ENCODE measurements at places on chromosomes 2 and 18. TPM values are rescaled to one million over a fixed set of nuclear protein-coding genes. Genes with fewer than 3 reads are reported as not detected.

DNA sequence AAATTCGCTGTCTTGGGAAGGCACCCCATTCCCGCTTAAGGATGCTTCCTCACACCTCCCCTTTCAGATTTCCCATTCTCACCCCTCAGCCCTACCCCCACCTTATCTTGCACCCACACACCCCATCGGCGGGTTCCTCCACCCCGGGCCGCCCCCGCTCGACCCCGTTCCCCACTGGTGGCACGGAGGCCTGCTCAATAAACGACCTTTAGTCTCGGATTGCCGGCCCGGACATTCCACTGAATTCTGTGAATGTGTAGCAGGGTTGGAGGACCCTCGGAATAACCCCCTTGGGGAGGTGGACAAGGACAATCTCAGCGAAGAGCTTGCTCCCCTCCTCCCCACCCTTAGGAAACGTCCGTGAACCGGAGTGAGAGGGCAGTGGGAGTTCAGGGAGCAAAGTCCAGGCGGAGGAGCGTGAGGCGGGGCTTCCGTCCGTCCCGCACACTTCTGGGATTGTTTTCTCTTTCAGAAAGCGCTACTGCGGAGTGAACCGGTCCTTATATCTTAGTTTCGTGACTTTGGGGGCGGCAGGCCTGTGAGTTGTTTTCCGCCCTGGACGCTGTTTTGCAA is 2.8 kb upstream of the LBX2 start:
- no peak for DNase-seq
- peak overlapping the region; percentile 80 for H3K4me3 ChIP-seq
- peaks cover 21% of the 10 kb centered on the region for H3K36me3 ChIP-seq
- H3K27me3 ChIP-seq = peaks cover 94% of the 10 kb centered on the region
- H3K4me1 ChIP-seq = peaks cover 82% of the 10 kb centered on the region

DNA sequence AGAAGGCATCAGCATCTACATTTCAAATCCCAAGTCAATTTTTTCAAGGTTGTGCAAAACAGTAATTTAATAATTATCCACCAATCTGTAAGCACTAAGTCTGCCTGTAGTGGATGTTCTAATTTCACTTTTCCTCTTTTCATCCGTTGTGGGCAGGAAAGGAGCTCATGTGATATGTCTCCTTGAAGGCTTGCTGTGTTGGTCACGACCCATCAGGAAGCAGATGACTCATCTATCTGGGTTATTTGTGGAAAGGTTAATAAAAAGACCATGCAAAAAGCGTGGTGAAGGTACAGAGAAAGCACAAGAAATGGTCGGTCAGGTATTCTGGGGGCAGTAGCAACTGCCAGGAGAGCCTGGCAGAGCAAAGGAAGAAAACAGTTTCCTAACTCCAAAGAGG is 476.7 kb upstream of the RAB6C start:
- H3K36me3 ChIP-seq = no peaks in the 10 kb centered on the region
- no peak overlapping the region for H3K27ac ChIP-seq
- no peak for DNase-seq
- no peaks in the 10 kb centered on the region for H3K4me1 ChIP-seq

FEZ2 gene
- total RNA-seq = 49.6 TPM

DNA sequence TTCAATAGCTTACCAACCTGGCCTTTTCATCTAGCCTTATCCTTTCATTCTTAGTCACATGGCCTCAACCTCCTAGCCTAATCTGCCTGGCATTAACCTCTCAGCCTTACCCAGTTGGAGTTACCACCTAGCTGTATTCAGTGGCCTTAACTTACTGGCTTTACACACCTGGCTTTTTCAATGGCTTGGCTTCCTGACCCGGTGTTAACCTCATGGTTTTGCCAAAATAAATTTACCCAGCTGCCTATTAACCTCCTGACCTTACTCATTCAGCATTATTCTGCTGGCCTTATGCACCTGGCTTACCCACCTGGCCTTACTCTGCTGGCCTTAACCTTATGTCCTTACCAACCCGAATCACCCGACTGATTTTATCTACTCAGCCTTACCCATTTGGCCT is 135.5 kb upstream of the ZSWIM2 start:
- no peak overlapping the region for H3K27ac ChIP-seq
- no peaks in the 10 kb centered on the region for H3K4me1 ChIP-seq
- H3K36me3 ChIP-seq = no peaks in the 10 kb centered on the region

DNA sequence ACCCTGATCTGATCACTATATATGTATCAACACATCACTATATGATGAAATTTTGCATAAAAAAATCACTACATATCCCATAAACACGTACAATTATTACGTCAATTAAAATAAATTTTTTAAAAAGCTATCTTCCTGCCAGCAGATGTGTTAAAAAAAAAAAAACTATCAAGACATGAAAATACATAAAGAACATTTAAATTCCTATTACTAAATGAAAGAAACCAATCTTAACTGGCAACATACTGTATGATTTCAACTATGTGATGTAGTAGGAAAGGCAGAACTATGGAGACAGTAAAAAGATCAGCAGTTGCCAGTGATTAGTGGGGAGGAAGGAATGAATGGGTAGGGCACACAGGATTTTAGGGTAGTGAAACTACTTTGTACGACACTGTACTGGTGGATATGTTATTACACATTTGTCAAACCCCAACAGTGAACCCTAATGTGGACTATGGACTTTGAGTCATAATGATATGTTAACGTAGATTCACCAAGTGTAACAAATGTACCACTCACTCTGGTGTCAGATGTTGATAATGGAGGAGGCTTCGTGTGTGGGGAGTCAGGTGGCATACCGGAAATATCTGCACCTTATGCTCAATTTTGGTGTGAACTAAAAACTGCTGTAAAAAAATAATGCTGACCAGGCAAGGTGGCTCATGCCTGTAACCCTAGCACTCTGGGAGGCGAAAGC is 27.4 kb downstream of the USP34 start:
- no peak for DNase-seq
- H3K27me3 ChIP-seq = no peaks in the 10 kb centered on the region
- H3K27ac ChIP-seq = no peak overlapping the region
- no peaks in the 10 kb centered on the region for H3K36me3 ChIP-seq
- H3K4me3 ChIP-seq = no peak overlapping the region

RETSAT gene
- total RNA-seq = 39.4 TPM

CD207 gene
- total RNA-seq = not detected

- DNase-seq = no peak
- H3K27me3 ChIP-seq = peaks cover 20% of the 10 kb centered on the region
- H3K27ac ChIP-seq = no peak overlapping the region
- no peaks in the 10 kb centered on the region for H3K4me1 ChIP-seq
- no peaks in the 10 kb centered on the region for H3K36me3 ChIP-seq
Measured at GRCh38 chr2:216355711-216356110, 16.6 kb downstream of the MARCHF4 start.

DNA sequence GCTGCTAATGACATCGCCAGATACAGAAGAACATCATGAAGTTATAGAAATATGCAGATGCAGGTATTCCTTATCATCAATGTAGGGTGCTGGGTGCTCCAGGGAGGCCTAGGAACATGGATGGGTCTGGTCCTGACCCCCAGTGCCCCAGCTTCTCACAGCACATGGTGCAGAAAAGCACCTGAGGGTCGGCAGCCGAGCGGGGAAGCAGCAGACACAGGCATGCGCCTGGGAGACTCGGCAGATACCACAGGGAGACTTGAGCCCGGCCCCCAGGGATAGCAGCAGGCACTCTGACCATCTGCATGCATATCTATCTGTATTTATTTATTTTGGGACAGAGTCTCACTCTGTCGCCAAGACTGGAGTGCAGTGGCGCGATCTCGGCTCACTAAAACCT is 43.2 kb downstream of the TMEM18 start:
- no peak for DNase-seq
- H3K36me3 ChIP-seq = no peaks in the 10 kb centered on the region
- H3K4me1 ChIP-seq = peaks cover 8% of the 10 kb centered on the region
- no peak overlapping the region for H3K27ac ChIP-seq

DNA sequence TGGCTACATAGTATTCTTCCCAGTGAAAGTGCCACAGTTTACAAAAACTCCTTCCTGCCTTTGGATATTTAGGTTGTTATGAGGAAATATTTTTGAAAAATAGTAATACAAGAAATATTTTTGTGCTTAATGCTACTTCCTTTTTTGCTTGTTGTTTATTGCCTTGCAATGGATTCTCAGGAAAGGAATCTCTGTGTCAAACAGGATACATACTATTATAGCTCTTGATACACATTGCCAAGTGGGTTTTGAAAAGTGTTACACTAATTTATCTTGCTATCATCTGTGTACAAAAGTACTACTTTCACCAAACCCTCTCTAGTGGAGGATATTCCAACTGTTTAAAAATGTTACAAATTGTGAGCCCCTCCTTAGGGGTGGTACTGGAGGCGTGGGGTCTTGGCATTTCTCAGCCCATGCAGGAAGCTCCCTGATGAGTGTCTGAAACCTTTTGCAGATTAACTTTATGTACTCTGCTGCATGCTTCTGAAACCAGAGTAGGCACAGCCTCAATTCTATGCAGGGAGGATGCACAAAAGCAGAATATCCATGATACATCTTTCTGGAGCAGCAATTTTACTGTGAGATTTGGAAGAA is 54.5 kb downstream of the EVA1A start:
- peaks cover 18% of the 10 kb centered on the region for H3K4me1 ChIP-seq
- no peaks in the 10 kb centered on the region for H3K27me3 ChIP-seq
- DNase-seq = no peak
- H3K27ac ChIP-seq = peak overlapping the region; percentile 4
- no peaks in the 10 kb centered on the region for H3K36me3 ChIP-seq

DNA sequence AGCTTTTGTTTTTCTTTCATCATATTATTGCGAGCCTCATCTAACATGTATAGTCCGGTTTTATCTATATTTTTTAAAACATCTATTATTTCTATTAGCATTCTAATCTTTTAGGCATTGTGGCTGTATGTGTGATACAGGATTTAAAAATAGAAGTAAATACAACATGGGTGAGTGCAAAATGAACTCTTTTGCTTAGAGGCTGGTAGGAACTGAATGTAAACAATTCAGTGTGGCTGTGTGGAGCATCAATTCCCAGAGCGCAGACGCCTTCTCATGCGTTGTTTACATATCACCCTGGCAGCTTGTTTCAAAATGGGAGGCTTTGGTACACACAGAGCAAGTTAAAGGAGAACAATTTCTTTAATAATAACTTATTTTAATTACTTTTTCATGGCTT is 836 bp downstream of the DTNA start:
- no peaks in the 10 kb centered on the region for H3K27me3 ChIP-seq
- DNase-seq = no peak
- peak overlapping the region; percentile 84 for H3K27ac ChIP-seq
- no peaks in the 10 kb centered on the region for H3K36me3 ChIP-seq
- peaks cover 58% of the 10 kb centered on the region for H3K4me1 ChIP-seq

- H3K36me3 ChIP-seq = no peaks in the 10 kb centered on the region
- no peak overlapping the region for H3K27ac ChIP-seq
- DNase-seq = no peak
- H3K4me3 ChIP-seq = no peak overlapping the region
- H3K4me1 ChIP-seq = peaks cover 4% of the 10 kb centered on the region
- H3K27me3 ChIP-seq = no peaks in the 10 kb centered on the region
Measured at GRCh38 chr18:56562479-56562878, 75.9 kb downstream of the TXNL1 start.

DNA sequence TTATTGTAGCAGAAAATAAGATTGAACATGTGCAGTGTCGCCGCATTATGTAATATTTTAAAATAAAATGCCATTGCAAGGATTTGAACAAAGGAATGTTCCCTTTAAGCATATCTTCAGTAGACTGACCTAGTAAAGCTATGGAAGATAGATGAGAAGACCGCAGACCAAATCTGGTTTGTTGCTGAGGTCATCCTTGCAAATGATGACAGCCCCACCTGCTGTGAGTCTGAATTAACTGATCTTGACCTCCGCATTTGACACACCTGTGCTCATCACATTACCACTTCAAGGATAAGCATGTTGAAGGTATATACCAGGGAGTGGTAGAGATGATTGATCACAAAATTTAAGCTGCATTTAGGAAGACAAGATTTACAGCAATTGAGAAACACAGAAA is 96.2 kb downstream of the NYAP2 start:
- no peaks in the 10 kb centered on the region for H3K4me1 ChIP-seq
- no peak overlapping the region for H3K4me3 ChIP-seq
- no peaks in the 10 kb centered on the region for H3K27me3 ChIP-seq
- no peaks in the 10 kb centered on the region for H3K36me3 ChIP-seq

GRCh38 chr2:142741764-142742269 is 135.6 kb upstream of the KYNU start:
- H3K27me3 ChIP-seq = no peaks in the 10 kb centered on the region
- no peak overlapping the region for H3K27ac ChIP-seq
- H3K4me3 ChIP-seq = no peak overlapping the region
- H3K4me1 ChIP-seq = no peaks in the 10 kb centered on the region

DNA sequence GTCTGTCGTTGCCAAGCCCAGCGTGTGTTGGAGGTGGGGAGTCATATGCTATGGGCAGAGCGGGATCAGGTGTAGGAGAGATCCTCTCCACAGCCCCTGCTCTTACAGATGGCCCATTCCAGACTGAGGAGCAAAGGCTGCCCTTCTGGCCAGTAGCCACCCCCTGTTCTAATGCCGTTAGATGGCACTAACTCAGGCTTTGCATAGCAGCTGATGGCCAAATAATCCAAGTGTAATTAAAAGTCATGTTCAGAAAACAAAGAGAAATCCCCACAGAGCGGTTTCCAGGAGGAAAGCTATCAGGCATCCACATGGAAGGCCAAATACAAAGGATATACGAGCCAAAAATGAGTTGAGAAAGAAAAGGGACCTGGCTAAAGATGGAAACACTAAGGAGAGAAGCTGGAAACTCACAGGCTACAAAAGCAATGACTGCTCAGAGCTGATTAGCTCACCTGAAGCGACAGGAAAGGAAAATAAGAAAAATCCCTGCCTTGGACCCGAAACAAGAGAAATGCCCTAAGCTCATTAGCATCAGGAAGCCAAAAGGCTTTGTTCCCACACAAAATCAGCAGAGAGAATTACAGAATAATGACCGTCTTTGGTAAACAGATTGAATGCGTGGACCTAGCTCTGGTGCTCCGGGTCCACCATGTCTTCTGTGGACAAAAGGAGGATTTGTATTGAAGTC is 1002.4 kb upstream of the KLHL29 start:
- no peak for DNase-seq
- no peaks in the 10 kb centered on the region for H3K4me1 ChIP-seq
- H3K36me3 ChIP-seq = no peaks in the 10 kb centered on the region
- H3K27ac ChIP-seq = no peak overlapping the region
- no peak overlapping the region for H3K4me3 ChIP-seq

DNA sequence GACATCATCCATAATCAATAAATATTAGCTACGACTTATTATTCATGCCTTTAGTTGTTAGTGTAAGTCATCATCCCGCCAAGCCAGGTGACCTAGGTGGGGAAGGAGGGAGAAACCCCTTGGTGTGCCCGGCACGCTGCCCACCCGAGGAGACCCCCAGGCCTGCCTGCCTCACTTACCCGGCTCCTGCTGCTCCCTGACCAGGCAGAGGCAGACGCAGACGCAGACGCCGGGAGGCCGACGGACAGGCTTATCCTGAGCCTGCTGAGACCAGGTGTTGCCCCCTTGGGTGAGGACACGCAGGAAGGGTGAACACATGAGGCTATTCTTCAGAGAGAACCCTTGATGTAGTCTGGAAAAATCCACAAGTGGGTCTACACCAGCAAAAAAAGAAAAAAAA is 401.8 kb downstream of the GALR1 start:
- H3K27ac ChIP-seq = no peak overlapping the region
- H3K36me3 ChIP-seq = no peaks in the 10 kb centered on the region
- H3K27me3 ChIP-seq = peaks cover 68% of the 10 kb centered on the region
- H3K4me1 ChIP-seq = no peaks in the 10 kb centered on the region

GRCh38 chr18:36067055-36067957 is at the start of gene RPRD1A:
Gene RPRD1A, minus strand, starts transcription at chr18:36067559. Its CDS starts 155 bp downstream, at chr18:36067404.
- H3K27me3 ChIP-seq = peaks cover 2% of the 10 kb centered on the region
- no peaks in the 10 kb centered on the region for H3K36me3 ChIP-seq
- peaks cover 32% of the 10 kb centered on the region for H3K4me1 ChIP-seq
- peak within 1 kb of the TSS; percentile 88 for H3K27ac ChIP-seq

GRCh38 chr2:143823296-143823695 is 694.1 kb downstream of the ARHGAP15 start:
- no peak for DNase-seq
- H3K27me3 ChIP-seq = no peaks in the 10 kb centered on the region
- H3K4me3 ChIP-seq = no peak overlapping the region
- no peak overlapping the region for H3K27ac ChIP-seq
- H3K4me1 ChIP-seq = peaks cover 5% of the 10 kb centered on the region
